Activated naive CD4-positive, alpha-beta T cell treated with anti-CD3 and anti-CD28 coated beads, Interleukin-2, amount 50 U/mL, for 72 hours (primary cell): ENCODE measurements at places on chromosomes 4 and X. TPM values are rescaled to one million over a fixed set of nuclear protein-coding genes. Genes with fewer than 3 reads are reported as not detected.

GRCh38 chr4:16717266-16717970, 181.0 kb downstream of the LDB2 start:
- no peak for DNase-seq

DNA sequence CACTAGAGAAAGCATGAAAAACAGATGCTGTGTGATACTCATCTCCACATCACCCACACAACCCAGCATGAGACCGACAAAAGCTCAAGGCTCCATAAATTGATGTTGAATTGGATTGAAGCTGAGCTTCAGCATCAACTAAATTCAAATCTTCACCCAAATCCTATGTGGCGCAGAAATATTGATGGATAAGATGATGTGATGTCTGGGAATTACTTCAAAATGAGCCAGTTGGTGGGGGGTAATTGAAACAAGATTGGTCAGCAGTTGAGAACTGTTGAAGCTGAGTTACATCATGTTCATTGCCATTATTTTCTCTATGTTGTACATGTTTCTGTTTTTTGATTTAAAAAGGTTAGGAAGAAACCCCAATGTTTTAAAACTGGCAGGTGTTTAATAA, 166.5 kb upstream of the STS start:
- DNase-seq = no peak

- DNase-seq = no peak
These were observed 38.9 kb downstream of the PRIMPOL start for GRCh38 chr4:184688447-184688846.

DNA sequence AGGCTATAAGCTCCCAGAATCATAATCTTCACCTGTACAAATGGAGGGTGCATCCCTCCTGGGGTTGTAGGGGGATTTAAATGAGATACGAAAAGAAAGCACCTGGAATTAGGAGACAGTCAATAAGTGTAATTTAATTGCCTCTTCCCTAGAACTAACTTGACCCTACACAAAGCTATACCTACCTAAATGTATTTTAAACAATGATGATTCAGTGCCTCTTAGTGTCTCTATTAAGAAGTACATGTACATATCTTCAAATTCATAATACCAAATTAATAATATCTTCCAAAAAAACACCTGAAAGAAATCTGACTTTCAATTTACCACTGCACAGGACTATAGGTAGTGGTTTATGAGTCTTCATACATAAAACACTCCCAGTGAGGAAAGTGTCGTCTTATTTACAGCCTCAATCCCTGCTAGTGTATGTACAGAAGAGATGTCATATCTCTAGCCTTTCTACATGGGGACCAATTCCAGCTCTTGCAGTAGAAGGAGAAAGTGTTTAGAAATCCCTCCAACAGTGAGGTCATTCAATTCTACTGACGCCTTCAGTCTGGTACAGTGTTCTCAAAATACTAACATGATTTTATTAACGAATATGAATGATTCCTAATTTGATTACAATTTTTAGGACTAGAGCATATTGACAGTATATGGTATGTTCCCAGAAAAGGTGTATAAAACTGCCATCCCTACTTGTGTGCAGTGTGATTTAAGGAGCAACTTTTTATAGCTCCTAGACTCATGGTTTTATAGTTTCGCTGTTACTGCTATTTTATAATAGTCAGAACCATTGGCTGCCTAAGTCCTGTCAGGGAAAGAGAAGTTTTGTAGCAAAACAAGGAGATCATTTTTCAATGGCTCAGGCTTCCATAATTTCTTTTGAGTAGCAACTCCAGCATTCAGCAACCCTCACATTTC, 282.7 kb downstream of the UNC5C start:
- no peak for DNase-seq

DNA sequence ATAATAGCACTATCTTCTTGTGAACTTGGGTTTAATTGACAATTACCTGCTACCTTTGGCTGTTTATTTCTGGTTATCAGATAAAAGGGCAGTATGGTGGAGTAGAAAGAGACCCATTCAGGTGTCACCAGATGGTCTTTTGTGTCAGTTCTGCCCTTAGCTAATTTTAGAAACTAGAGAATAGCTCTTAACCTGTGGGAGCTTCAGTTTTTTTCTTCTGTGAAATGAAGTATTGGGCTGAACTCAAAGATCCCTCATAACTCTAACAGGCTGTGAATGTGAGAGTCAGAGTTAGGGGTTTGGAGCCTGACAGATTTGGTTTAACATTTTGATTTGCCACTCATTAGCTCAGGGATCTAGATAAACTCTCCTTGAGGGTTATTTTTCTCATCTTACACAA, 335.2 kb downstream of the PPP1R2C start:
- DNase-seq = no peak

DNA sequence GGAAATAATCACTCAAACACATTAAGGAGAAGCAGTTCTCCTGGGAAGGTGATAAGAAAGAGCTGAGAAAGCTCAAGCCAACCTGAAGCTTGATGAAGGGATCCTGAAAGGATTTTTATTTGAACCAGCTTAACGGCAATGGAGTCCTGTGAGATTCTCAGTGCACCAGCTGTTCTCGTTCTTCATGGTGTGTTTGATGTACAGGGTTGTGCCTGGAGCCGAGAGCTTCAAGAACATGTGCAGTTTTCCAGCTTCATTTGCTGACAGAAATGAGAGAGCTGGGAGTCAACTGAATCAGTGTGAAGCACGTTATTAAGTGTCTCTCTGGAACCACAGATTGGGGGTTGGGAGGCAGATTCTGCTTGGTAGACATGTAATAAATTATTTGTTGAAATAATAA, 115.7 kb downstream of the ANKRD50 start:
- DNase-seq = no peak

GRCh38 chrX:154515966-154516655, at the start of gene FAM3A:
TSS of gene FAM3A (minus strand) at chrX:154516232. CDS start at chrX:154515772, 460 bp downstream.
- peak; percentile 90 for DNase-seq

GRCh38 chrX:150779385-150779784, 86.2 kb downstream of the MTMR1 start:
- no peak for DNase-seq

- no peak for DNase-seq
These were observed 62.2 kb downstream of the NSUN7 start for GRCh38 chr4:40811956-40812355.

DNA sequence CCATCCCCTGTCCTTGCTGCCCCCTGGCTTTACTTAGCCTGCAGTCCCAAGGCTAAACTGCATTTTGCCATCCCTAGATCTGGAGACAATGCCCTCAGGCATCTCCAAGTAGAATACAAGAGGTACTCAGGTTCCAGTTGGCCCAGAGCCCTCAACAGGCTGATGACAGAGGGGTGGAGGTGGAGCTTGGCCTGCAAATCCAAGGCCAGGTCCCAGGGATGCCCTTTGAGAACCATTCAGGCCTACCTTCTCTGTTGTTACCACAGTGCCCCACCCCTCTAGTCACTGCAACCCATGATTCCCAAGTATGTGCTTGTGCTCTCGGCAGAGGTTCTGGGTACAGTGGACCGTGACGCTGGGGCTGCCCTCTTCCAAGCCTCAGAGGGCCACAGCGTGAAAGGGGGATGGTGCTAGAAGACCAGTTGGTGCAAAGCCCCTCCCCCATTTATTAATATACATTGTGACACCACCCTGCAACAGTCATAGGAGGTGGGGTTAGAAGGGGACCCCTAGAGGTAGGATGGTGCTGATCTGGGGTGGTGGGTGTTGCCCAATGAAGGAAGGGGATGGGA, 6.4 kb upstream of the UBA1 start:
- DNase-seq = no peak

DNA sequence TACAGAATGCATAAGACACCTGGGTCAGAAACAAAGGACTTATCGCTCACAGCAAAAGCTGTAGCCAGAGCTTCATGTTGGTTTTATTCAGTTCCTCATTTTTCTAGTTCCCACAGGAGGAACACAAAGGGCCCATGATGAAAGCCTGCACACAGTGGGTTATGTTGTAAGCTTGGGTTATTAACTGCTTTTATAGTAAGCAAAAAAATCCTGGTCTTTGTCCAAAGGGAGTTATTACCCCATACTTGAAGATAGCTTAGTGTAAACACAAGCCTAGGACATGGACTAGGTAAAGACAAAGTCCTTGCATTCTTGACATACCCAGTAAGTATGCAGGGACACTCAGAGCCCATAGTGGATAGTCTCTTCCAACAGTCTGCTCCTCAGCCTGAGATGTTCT, 11.7 kb downstream of the BBS12 start:
- DNase-seq = no peak

DNA sequence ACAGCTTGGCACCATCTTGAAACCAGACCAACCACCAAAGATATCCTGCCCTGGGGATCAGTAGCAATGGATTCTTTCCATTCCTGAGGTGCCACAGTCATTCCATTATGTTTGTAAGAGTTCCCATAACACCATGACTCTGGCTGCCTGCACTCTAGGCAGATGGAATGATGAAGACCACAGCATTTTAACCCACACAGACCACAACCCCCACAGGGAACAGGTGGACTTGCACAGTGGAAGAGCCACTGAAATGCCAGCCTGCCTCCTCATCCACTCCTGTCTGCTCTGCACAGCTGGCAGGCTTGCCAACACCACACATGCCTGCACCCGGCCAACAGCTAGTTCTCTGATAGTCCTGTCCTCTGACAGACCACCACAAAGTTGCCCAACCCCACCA, 2362.2 kb upstream of the AGA start:
- DNase-seq = no peak

DNA sequence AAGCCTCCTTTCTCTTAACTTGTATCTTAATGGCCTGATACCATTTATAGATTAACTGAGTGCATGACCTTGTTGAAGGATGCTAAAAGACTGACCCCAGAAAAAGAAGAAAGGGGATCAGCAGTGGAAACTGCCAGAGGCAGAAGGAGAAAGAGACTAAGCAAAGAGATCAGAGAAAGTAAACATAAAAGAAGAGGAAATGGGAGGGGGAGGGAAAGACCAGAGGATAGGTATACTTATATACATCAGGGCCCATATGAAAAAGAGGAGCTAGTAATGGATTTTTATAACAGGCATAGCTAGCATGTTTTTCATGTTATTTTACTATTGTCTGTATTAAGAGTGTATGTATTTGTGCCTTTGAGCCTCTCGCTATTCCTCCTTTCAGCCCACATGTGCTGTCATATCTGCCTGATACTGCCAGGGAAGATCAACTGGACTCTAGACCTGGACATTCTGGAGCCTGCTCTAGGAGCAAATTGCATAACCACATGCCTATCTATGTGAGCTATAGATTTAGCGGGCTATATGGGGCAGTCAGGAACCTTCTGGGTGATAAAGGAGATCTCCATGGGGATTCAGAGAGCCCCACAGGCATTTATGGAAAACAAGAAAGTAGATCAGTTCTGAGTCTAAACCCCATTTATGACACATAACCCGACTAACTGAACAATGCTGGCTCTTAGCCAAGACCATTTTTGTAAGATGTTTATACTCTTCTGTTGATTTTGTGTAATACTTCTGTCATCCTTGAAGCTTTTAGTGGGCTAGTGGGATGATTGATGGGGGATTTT, 13.4 kb upstream of the SNX12 start:
- no peak for DNase-seq

DNA sequence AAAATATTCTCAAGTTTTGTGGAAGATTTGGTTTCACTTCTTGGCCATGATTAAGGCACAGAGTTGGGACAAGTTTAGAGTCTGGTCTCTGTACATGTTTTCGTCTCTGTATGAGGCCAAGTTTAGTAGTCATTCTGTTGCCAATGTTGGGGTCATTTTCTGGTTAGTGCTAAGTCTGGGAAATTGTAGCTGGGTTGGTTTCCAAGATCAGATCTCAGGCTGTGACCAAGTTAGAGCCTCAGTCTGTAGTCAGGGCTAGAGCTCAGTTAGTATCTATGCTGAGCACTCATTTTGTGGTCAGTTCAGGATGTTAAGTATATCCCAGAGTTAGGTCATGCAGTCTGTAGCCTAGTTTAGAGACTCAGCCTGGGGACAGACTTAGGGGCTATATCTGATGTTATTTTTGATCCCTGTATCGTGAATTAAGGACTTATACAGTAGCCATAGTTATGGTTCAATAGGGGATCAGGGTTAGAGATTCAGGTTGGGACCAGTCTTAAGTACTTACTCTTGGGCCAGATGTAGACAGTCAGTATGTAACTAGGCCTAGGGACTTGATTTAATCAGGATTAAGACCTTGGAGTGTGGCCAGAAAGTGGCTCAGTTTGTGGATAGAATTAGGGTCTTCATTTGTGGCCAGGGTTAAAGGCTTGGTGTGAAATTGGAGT, 6.6 kb upstream of the ENOX2 start:
- no peak for DNase-seq

GRCh38 chr4:159060161-159060560, 42.7 kb upstream of the RAPGEF2 start:
- DNase-seq = no peak

GRCh38 chrX:115214151-115214550, 19.7 kb downstream of the LRCH2 start:
- no peak for DNase-seq

DNA sequence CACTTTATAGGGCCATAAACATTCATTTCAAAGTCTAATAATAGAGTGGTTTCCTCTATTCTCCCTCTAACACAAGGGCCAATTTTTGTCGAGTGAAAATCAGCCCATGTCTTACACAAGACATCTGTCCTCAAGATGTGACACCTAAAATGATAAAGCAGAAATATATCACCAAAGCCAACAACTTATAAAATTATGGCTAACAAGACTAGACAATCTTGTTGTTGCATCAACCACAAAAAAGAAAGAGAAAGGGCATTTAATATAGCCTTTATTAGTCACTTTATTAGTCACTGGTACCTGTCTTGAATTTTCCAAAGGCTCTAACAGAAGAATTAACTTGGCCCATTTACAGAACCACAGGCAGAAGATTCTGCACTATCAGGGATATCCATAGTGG, 161.6 kb downstream of the SMIM20 start:
- DNase-seq = no peak

GRCh38 chr4:125043486-125043885, 271.3 kb upstream of the FAT4 start:
- no peak for DNase-seq

- no peak for DNase-seq
These were observed 8.1 kb upstream of the KLHL2 start for GRCh38 chr4:165199286-165199685.

GRCh38 chr4:123936621-123937043, 540.0 kb downstream of the SPRY1 start:
- DNase-seq = no peak

EIF1AX gene
- total RNA-seq = 45.1 TPM

TCEAL6 gene
- not detected for total RNA-seq

ADGRL3 gene
- not detected for total RNA-seq

TRIM61 gene
- total RNA-seq = 1.1 TPM

MSANTD1 gene
- 1.6 TPM for total RNA-seq

IL13RA2 gene
- total RNA-seq = not detected

ARR3 gene
- total RNA-seq = not detected

FGFBP1 gene
- not detected for total RNA-seq

KLHL5 gene
- 29.4 TPM for total RNA-seq

FHIP1A gene
- total RNA-seq = 2.7 TPM

FAM184B gene
- total RNA-seq = not detected

PPP2R2C gene
- total RNA-seq = not detected
